ENCODE measurements at places on chromosomes 16 and 17.

DNA sequence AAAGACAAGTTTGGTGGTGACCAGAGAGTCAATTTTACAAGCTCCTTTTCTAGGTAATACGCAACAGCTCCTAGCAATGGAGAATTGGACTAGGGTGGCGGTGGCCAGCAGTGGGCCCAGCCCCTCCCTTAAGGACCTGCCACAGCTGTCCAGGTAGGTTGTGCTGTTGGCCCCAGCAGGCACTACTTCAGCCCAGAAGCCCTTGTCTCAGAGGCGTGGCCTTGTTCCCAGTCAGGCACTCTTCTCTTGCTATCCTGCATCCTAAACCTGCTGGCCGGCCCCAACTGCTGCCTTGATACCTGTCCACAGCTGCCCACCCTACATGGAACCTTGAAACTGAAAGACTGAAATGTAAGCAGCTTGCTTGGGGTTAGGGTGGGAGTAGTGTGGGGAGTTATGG is 989 bp upstream of the GALK1 start:
- no peak for DNase-seq

DNA sequence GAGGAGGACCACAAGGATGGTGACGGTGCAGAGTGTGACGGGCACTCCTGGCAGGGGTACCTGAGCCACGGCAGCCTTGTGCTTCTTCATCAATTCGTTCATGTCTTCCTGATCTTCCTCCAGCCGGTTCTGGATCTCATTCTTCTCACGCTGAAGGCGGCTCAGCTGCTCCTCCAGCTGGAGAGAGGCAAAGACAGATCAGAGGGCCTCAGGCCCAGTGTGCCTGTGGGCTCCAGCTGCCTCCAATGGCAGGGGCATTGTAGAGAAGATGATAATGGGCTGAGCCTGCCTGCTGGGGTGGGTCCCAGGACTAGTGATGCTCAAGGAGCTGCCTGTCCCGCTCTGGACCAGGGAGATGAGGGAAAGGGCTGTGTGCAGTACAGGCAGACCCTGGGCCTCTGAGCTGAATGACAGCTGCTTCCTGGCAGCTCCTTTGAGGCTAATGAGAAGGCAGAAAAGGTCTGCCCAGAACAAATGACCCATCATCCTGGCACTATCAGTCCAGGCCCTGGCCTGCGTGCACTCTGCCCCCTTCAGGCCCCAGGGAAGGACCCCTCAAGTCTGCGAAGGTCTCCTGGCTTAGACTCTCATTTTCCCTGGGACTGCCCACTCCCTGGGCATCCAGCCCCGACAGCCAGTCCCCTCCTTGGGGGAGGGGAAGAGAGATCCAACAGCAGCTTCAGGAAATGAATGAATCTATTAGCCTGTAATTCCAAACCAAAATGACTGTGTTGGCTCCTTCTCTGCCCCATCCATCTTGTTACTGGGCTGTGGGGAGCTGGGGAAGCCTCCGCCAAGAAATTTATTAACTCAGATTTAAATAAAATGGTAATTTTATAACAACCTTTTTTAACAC is 48.0 kb downstream of the PIPOX start:
- peak; percentile 60 for DNase-seq

- DNase-seq, result no peak
Measured at GRCh38 chr17:78197147-78197832, 10.1 kb downstream of the AFMID start.

GRCh38 chr16:4094127-4094773 is 22.0 kb downstream of the ADCY9 start:
- no peak for DNase-seq

DNA sequence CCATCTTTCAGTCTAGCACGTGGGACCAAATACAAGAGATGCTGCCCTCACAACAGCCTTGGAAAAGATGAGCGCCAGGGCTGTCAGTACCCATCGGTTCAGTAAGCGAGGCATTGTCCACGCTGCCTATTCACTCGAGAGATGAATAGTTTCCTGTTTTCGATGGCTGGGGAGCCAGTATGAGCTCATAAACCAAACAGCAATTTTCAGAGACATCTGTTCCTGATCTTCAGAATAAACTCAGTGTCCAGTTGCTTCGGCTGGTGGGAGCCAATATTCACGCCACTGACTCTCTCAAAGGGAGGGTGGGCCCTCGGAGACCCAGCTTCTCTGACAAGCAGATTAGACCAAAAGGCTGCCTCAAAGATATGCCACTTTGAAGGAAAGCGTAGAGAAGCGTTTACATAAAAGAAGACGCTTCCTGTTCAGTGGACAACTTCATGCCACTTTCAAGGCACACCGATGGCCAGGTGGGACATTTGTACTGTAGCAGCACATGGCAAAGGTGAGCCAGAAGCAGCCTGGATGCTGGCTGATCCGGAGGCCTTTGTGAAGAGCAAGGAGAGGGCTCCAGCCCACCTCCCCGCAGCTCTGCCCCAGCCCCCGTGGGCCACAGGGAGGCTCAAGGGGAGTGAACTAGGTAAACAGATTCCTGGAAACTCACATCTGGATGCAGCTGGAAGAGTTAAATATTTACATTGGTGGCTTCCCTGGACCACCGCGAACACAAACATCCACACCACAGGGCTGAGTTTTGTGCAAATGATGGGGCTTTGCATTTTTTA is 6.0 kb downstream of the TIMM22 start:
- no peak for DNase-seq

DNA sequence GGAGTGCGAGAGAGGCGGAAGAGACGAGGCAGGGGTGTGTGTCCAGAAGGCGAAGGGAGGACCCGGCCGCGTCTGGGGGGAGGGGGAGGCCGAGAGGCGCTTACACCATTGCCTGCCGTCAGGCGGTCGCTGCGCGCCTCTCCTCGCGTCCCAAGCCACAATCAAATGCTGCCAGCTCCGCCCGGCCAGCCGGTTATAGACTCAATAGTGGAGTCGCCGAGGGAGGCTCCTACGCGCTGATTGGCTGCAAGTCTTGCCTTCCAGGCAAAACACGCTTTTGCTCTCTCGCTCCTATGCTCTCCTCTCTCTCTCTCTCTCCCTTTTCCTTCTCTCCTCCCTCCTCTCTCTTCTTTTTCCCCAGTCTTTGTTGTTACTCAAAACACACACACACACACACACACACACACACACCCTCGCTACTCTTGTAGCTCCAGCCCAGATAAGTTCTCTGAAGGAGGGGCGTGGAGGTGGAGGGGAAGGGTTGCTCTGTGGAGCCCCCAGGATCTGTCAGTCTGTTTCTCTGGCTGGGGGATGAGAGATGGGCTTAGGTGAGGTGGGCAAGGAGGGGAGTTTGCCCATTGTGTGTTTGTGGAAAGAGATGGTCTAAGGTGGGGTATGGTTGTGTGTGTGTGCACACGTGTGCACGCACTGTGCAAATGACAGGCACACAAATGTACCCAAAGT is at the start of gene DLX3:
DLX3 (minus strand) TSS at position 170 of the 684 bp plus-strand sequence. CDS start 226 bp downstream, outside the sequence.
- DNase-seq, result peak; percentile 90

- DNase-seq, result no peak
Measured at GRCh38 chr16:19488213-19488640, 33.7 kb downstream of the GDE1 start.

- no peak for DNase-seq
Measured at GRCh38 chr17:1144162-1144561, 35.6 kb downstream of the ABR start.

GRCh38 chr17:62995377-62995885 is 29.4 kb downstream of the TANC2 start:
- DNase-seq, result no peak

DNA sequence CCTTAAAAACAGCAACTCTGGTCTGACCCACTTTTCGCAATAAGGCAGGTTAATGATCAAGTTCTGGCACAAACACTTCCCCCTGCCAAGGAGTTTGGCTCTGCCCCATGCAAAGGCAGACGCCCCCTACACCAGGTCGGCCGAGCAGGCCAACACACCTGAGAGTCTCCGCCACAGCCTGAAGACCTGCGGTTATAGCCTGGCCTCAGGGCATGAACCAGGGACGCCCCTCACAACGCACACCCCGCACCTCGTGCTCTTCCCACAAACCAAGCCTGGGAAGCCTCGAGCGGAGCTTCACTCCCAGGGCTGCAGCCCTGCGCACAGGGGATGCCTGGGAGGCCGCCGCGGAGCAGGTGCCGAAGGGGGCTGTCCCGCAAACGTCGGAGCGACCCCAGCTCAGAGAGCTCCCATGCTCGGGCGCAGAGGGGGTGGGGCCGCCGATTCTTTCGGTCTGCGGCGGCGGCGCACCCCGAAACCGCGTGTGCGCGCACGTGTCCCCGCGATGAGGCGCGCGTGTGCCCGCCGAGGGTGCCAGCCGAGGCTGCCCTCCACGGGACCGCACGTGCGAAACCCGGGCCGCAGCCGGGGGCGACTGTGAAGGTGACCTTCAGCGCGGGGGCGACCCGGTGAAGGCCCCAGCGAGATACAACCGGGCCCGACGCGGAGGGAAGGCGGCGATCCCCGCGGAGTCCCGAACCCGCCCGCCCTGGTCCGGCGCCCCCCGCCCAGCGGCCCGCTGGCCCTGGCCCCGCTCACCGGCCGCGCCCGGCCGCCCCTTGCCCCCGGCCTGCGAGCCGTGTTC is 559 bp downstream of the CLUH start:
- no peak for DNase-seq

DNA sequence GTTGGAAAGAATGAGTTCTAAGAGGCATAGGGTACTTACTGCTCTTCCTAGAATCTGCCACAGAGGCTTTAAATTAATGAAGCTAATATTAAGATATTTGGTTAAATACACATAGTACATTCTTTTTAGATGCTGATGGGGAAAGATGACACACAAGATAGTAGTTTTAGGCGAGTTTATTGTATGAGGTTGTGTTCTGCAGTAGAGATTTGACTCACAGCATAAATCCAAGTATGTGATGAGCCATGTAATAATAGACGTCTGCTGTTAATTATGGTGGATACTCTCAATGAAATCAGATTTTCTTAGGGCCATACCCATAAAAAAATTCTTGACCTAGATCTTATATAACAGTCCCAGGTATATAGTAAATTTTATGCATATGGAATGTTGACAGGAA is 8.0 kb downstream of the TNRC6C start:
- no peak for DNase-seq

DNA sequence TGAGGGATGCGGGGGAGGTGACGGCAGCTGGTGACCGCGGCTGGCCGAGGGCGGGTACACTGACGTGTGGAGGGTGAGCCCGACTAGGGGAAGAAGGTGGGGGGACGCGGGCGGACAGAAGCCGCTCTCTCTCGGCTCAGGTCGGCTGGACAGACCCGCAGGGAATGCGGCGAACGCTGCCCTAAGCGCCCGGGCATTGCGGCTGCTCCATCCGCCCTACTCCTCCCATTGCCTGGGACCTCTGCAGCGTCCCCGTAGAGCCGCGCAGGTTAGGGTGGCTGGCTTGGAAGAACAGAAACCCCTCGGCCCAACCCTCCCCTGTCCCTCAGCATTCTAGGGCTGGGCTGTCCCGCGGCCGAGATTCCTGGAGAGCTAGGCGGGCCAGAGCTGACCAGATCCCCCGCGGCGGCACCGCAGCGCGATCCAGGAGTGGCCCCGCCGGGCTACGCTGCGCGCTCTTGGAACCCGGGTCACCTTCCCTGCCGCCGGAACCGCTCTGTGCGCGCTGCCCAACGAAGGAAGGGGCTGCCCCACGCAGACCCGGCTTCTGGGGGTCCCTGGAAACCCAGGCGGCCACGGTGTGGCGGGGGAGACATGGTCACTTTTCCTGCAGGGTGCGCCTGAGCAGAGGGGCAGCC is 3.0 kb downstream of the DLX4 start:
- no peak for DNase-seq

- DNase-seq, result no peak
Measured at GRCh38 chr16:3022684-3023414, 893 bp downstream of the HCFC1R1 start.

- no peak for DNase-seq
Measured at GRCh38 chr16:84110527-84110926, 6.2 kb downstream of the MBTPS1 start.

DNA sequence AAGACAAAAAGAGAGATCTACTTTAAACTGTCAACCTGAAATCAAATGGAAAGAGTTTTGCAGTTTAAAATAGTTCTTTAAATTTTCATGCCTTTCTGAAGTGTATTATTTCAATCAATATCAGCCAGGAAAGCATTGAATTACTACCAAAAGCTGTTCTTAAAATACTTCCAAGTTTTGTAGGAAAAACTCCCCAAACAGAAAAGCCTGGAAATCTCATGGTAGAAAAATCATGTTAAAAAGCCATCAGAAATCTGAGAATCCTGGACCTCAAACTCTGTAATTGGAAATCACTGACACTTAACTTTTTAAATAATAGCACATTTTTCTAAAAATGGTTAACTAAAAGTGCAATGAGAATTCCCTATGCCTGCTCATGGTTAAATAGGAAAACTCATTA is 63.3 kb upstream of the CNTNAP4 start:
- no peak for DNase-seq

Measured in NCI-H1694 (cell line).